Posterior cingulate gyrus (tissue), 11 donors: ENCODE measurements at places on chromosomes 4 and X.
A peak's percentile ranks its signal among the peaks of the same experiment; 100 is the strongest.

DNA sequence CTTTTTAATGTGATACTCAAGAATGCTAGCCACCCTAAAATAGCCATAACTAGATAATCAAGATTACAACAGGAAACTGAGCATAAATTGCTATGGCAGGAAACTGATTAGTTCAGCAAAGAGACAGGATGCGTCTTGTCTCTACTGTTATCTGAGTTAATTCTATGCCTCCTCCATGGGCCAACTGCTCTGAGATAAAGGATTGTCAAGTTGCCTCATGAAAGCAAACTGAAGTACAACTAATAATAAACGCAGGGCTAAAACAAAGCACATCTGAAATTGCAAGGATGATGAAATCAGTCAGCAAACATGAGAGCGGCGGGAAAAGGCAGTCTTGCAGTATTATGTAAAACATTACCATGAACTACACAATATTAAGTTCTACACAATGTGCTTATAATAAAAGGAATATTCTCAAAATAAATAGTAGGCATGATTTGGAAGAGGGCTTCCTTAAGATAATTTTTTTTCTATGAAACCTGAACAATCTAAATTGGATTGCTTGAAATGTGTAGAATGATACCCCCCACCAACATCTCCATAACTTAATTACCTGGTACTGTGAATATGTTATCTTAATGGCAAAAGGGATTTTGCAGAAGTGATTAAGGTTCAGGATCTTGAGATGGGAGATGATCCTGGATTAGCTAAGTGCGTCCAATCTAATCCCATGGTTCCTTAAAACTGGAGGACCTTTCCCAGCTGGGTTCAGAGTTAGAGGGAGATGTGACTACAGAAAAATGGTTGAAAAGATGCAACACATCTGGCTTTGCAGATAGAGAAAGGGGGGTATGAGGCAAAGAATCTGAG is 65.9 kb downstream of the ANTXR2 start:
- DNase-seq, result no peak

GRCh38 chr4:127586922-127587571 is 45.7 kb upstream of the INTU start:
- DNase-seq, result no peak

DNA sequence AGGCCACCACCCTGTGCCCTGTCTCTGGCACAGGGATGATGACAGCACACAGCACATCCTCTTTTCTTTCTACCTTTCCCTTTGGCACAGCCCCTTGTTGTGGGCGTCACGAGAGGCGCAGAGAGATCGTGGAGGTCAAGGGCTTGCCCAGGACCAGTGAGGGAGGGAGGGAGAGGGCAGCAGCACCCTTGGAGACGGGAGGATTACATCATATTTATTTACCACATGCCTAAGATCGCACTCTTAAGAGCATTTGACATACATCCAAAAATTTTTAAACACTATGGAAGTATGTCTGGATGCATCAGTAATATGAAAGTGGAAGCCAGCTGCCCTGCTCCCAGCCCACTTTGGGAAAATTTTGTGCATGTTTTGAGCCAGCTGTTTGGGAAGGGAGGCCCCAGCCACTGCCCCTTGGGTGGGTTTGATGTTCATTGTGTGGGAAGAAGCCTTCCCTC is 12.7 kb downstream of the WFS1 start:
- DNase-seq, result no peak

GRCh38 chr4:6121276-6121850 is 79.0 kb downstream of the JAKMIP1 start:
- no peak for DNase-seq

DNA sequence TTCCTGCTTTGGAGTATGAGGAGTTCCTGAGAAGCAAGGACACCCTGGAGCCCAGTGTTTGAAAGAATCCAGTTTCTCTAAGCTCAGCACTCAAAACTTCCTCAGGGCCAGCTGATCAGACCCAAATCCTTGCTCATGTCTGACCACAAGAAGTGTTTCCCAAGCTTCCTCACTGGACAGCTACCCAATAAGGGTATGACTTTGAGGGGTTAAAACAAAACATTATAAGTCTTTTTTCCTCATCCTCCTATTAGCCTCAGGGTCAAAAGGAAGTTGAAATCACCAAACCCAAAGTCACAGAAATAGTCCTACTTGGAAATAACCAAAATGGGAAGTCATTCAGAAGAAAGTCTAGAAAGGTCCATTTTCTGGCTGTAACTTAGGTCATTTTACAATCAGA is 13.7 kb downstream of the ZBTB33 start:
- DNase-seq, result no peak

- DNase-seq, result no peak
Observed at GRCh38 chr4:96525898-96526297, 686.0 kb downstream of the PDHA2 start.

DNA sequence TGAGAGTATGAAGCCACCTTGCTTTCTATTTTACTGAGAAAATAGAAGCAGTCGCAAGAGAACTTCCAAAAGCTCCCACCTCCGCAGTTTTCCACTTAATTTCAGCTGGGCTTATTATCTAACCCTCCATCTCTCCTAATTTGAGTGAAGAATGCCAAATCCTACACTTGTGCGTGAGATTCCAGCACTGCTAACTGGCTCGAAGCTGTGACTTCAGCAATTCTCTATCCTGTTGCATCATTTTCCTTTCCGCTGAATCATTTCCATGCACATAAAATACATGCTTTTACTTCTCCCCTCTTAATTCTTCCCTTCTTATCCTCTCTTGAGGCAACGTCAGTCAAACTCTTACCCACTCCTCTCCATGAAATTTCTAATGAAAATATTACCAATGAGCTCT is 189.5 kb downstream of the GASK1B start:
- DNase-seq, result no peak

GRCh38 chrX:720825-721224 is 90.2 kb downstream of the SHOX start:
- DNase-seq, result no peak

GRCh38 chrX:101230636-101231035 is 11.1 kb downstream of the DRP2 start:
- no peak for DNase-seq

GRCh38 chr4:26787461-26788340 is 72.9 kb upstream of the STIM2 start:
- no peak for DNase-seq

- DNase-seq, result peak; percentile 2
Observed at GRCh38 chr4:1369091-1369450, 22.1 kb downstream of the UVSSA start.

- DNase-seq, result no peak
Observed at GRCh38 chr4:17884063-17884462, 73.3 kb downstream of the NCAPG start.

- DNase-seq, result no peak
Observed at GRCh38 chrX:72372735-72373134, 67.0 kb upstream of the CITED1 start.

- DNase-seq, result no peak
Observed at GRCh38 chrX:133307637-133308498, 89.7 kb upstream of the TFDP3 start.

GRCh38 chr4:176142253-176142652 is 53.1 kb downstream of the SPATA4 start:
- DNase-seq, result no peak

- no peak for DNase-seq
Observed at GRCh38 chr4:173801361-173801760, 271.3 kb upstream of the HAND2 start.

GRCh38 chr4:84585251-84585650 is 2.3 kb downstream of the CDS1 start:
- DNase-seq, result no peak

DNA sequence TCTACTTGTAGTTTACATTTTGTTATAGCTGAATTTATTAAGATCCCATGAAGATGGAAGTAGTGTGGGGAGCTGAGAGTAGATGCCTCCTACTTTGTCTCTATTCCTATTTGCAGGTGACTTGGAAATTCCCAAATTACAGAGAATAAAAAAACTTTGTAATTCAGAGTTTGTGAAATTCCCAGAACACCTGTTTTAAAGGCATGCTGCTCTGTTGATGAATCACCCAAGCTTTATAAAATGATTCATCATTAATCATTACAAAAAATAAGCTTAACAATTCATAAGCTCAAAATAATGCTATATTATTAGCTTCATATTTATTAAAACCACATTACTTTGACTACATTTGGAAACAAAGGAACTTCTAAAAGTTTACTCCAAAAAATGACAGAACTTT is 856.3 kb downstream of the RPA4 start:
- no peak for DNase-seq

- DNase-seq, result no peak
Observed at GRCh38 chr4:74598611-74599325, 153.8 kb downstream of the AREG start.

GRCh38 chr4:184506527-184507121 is 32.3 kb upstream of the IRF2 start:
- peak; percentile 22 for DNase-seq

- DNase-seq, result no peak
Observed at GRCh38 chrX:30904186-30904585, 15.1 kb upstream of the TAB3 start.

- DNase-seq, result no peak
Observed at GRCh38 chr4:163598489-163598888, 104.0 kb downstream of the TMA16 start.

- DNase-seq, result peak; percentile 58
Observed at GRCh38 chrX:71098302-71098701, 2.7 kb downstream of the FOXO4 start.

DNA sequence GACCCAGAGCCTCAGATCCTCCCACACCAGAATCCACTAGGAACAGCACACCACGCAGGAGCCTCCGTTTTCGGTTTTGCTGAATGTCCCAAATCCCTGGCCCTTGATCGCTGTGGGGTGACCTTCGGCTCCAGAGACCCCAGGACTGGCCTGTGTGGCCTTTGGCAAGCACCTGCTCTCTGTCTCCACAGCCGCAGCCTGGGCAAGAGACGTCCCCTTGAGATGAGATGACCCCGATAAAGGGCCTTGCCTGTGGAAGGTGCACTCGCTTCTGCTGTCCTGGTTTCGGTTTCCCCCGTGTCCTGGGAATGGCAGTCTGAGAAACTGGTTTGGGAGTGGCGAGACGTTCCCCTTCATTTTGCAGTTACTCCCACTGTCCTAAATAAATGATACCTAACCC is 9.6 kb downstream of the PSAPL1 start:
- peak; percentile 41 for DNase-seq

GRCh38 chrX:148774276-148774675 is 273.9 kb downstream of the AFF2 start:
- no peak for DNase-seq

GRCh38 chrX:276581-277201 is 4.5 kb upstream of the PLCXD1 start:
- DNase-seq, result peak; percentile 63

GRCh38 chr4:38935391-38936073 is 67.9 kb downstream of the FAM114A1 start:
- DNase-seq, result no peak

DNA sequence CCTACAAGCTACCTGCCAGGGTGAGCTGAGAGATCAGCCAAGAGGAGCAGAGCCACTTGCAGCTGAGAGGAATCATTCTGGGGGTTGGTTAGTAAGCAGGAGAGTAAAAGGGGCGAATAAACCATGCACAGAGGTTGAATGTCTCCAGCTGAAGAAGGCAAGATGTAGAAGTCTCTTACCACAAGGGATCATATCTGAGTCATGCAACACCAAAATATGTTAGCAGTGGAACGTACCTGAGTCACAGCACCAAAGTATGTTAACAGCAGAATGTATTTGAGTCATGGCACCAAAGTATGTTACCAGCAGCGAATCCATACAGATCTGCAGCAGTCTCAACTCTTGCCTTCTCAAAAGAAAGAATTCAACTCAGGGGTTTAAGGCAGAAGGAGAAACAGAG is 29.9 kb downstream of the C4orf51 start:
- no peak for DNase-seq

DNA sequence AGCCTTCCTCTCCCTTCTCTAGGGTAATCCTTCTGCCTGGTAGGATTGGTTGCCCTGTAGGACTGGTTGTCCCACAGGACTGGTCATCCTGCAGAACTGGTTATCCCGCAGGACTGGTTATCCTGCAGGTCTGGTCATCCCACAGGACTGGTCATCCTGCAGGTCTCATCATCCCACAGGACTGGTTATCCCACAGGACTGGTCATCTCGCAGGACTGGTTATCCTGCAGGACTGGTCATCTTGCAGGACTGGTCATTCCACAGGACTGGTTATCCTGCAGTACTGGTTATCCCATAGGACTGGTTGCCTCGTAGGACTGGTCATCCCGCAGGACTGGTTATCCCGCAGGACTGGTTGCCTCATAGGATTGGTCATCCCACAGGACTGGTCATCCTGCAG is 48.1 kb upstream of the STOX2 start:
- DNase-seq, result no peak
